ENCODE measurements at places on chromosomes 1 and 21.

- no peak for DNase-seq
Measured at GRCh38 chr21:20330652-20331051, 667.6 kb upstream of the NCAM2 start.

- peak; percentile 27 for DNase-seq
Measured at GRCh38 chr1:54046671-54047383, 6.2 kb downstream of the TMEM59 start.

- DNase-seq: no peak
Measured at GRCh38 chr1:239841631-239842030, 250.1 kb upstream of the FMN2 start.

DNA sequence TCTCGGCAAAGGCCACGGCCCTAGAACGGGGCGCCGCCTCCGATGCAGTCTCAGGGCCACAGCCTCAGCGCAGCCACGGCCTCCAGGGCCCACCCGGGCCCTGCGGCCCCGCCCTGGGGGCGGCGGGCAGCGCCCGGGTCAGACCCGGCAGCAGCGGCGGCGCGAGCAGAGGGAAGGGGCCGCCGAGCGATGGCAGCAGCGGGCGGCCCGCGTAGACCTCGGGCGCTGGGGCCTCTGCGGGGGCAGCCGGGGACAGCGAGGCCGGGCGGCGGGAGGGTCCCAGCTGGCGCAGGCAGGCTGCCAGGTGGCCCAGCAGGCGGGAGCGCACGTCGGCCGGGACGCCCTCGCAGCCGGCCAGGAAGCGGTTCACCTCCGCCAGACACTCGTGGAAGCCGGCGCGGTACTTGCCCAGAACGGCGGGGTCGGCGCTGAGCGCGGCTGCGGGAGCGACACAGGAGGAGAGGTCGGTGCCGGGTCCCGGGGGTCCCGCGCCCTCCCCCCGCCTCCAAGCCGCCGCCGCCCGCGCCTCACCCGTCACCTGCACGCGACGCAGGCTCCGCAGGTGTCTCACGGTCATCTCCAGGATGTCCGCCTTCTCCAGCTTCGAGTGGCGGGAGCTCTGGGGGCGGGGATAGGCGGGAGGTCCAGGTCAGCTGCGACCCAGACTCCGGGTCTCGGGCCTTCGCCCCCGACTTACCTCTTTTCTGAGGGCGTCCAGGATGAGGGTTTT lies 737 bp downstream of the HES4 start:
- peak; percentile 46 for DNase-seq
